ENCODE measurements at places on chromosomes 12 and 14.
A peak's percentile ranks its signal among the peaks of the same experiment; 100 is the strongest.

- no peak for DNase-seq
Observed at GRCh38 chr12:108594-108993, 42.0 kb downstream of the IQSEC3 start.

- no peak for DNase-seq
Observed at GRCh38 chr12:88628856-88629509, 48.7 kb upstream of the KITLG start.

GRCh38 chr12:94320109-94320508 is 139.6 kb downstream of the CEP83 start:
- no peak for DNase-seq

GRCh38 chr12:69087986-69088385 is 151.4 kb upstream of the CPSF6 start:
- DNase-seq = no peak

DNA sequence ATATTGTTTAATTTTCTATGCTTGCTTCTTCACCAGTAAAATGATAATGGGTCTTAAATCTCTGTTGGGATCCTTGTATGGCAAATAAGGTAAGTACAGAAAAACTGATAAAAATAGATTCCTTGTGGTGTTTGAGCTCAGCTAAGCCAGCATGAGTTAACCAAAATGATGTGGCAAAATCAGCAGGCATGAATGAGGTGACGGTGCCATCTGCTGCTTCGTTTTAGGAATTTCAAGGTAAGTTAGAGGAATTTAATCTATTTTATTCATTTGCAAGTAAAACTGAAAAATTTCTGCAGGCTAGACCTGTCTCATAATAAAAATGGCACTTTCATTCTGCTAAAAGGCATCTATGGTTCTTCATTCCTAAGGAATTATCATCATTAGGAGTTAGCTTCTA is 10.0 kb upstream of the CLEC7A start:
- DNase-seq = no peak

DNA sequence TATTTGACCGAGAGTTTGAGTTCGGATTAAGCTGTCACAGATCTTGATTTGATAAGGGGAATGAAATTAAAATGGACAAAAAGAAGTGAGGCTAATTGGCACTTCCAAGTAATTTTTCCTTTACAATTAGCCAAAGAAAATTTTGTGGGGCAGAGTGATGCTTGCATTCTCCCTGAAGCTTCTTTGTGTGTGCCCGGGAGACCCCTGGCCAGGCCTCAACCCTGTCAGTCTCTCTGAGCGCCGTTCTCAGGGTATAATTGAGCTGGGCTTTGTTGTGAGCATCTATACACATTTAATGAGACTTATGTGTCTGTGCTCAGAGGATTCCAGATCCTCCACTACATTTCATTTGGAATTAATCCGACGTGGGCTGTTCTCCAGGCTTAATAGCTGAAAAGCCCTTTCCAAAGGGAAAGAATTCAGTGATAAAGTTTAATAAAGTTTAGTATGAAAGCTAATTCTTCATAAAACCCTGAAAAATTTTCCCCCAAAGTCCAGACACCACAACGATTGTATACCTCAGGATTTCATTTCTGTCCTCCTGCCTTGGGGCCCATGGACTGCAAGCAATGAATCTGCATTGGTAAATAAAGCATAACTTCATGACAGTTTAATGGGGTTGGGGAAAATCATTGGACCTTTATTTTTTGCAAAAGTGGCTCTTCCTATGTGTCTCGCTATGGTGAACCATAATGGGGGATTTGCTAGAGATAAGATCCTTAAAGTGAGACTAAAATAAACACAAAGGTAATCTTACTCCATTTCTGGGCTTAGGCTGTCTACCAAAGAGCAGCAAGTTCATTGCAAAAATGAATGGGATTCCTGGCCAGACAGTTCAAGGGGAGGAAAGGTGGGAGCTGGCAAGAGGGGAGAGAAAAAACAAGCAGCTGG is 292.6 kb downstream of the C12orf75 start:
- no peak for DNase-seq

DNA sequence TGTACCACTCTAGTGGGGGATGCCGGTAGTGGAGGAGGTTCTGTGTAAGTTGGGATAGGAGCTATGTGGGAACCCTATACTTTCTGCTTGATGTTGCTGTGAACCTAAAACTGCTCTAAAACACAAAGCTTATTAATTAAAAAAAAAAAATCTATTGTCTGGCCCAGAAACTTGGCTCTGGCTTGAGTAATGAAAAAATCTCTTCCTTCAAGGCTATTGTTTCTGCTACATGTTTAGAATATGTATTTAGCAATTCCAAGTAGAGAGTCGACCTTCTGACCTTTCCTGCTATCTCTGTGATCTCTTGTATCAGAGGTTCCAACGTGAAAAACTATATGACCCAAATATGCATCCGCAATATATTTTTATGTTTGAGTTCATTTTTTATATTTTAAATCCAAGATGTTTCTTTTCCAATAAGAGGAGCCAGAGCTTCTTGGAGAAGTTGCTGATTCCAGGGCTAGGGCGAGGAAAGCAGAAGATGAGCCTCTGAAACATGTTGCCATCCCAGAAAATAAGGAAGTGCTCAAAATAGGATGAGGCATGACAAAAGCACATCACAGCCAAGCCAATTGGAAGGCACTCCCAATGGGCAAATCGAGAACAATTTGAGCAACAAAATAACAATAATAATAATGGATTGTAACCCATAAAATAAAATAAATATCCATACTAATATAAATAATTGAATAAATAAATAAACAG is 184.6 kb upstream of the TMEM260 start:
- no peak for DNase-seq

GRCh38 chr12:115973968-115974724 is 303.3 kb downstream of the MED13L start:
- no peak for DNase-seq

- no peak for DNase-seq
Observed at GRCh38 chr14:28348797-28349196, 417.8 kb upstream of the FOXG1 start.

DNA sequence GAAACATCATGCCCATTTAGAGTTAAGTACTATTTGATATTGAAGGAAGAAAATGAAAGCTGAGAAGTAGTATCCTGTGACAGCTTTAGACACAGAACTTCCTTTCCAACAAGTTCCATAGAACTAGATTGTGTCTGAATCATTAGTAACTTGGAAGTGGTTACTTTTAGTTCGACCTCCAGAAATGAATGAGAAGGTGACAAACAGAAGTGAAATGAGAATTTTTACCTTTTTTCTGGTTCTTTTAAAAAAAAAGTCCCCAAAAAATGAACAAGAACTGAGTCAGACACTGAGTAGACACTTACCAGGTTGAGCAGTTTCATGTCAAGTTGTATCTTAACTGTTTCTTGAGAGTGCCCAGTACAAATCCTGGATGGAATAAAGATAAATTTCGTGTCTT is 3.0 kb downstream of the ATP6V0A2 start:
- DNase-seq = no peak

GRCh38 chr14:52391881-52392615 is 77.9 kb downstream of the PTGER2 start:
- DNase-seq = no peak

DNA sequence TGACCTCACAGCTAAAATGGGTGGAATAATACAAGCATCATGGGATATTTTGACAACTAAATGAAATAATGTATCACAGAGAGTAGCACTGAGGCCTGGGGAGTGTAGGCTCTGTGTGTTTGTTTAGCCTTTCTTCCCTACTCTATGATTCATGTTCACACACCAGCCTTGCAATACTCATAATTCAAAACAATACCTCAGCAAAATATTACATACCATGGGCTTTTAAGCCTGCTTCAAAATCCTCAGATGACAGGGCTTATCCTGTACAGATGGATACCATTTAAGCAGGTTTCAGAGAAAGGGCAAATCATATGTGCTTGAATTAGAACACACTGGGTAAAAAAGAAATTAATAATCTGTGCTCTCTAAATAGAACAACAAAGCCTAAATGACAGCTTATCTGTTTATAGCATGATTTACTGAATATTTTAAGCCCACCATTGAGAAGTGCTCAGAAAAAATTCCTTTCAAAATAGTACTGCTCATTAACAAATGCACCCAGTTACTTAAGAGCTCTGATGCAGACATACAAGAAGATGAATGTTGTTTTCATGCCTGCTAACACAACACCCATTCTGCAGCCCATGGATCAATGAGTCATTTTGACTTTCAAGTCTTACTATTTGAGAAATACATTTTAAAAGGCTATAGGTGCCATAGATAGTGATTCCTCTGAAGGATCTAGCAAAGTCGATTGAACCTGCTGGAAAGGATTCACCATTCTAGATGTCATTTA is 84.9 kb upstream of the ADAMTS20 start:
- DNase-seq = no peak

DNA sequence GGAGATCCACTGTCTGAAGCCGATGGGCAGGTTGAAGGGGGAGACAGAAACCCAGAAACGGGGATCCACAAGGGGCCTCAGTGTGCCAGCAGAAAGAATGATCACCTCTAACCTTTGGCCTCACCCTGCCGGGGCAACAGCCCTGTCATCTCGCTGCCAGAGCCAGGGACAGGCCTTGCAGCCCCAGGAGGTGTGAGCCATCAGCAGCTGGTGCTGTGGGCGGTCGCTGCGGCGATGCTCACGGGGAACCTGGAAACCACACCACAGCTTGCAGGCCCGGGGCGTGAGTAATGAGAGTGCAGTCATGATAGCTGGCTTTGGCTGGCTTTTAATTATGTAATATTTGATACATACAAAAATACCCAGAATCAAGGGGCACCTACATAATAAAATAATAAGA is 4.7 kb upstream of the TTC7B start:
- peak; percentile 67 for DNase-seq

DNA sequence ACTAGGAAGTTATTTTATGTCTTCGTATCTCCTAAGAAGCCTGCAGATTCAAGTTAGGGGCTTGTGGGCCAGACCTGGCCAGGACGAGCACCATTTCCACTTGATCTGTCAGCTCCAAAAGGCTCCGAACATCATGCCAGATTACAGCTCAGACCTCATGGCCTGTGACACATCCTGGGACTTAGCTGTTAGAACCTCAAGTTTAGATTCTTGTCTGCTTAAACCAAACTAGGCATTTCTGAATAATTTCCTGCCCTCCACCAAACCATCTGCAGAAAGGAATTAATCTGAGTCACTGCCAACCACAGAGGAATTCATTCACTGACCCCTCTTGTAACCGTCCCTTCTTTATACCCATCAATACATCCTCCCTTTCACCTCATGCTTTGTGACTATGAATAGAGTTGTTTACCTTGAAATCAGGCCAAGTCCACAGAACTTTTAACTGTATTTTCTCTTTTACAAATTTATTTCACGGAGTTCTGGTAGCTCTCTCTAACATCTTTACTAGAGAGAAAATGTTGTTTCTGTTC is 120.3 kb downstream of the FBXL14 start:
- DNase-seq = no peak

DNA sequence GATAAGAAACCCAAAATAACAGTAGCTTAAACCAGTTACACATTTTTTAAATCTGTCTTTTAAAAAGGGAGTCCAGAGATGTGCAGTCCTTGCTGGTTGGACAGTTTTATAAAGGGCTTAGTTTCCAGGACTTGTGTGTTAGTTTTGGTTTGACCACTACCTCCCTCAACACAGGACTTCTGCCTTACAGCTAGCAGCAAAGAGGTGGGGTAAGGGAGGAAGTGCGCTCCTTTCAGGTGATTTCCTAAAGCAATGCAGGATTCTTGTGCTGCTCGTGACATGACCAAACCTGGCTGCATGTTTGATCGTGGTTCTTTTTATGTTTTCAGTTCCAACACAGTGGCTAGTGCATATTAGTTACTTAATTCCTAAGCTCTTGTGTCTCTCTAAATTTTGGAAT is 266.2 kb downstream of the TMTC2 start:
- no peak for DNase-seq

DNA sequence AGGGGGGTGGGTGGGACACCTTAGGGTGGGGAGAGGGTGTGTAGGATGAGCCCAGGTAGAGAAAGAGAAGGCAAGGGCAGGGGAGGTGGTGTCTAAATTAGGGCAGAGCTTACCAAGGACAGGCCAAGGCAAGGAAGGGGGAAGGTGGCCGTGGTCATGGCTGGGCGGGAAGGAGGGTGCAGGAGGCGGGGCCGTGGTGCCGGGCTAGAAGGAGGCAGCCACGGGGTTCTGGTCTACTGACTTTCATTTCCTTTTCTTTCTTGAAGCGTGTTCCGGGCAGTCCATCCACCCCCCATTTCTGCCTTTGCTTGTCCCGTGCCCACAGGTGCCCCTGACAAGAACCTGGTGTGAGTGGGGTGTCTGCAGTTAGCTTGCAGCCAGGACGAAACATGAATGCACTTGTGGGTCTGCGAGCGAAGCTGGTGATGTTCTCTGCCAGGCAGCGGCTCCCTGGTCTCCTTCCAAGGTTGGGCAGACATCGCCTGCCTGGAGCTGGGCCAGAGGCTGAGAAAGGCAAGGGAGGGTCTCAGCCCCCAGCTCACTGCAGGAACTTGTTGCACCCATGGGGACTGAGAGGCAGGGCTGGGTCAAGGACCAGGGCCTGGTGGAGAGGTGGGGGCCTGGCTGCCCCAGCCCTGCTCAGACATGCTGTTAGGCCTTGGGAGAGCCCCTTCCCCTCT is 58.2 kb downstream of the KIF26A start:
- no peak for DNase-seq

DNA sequence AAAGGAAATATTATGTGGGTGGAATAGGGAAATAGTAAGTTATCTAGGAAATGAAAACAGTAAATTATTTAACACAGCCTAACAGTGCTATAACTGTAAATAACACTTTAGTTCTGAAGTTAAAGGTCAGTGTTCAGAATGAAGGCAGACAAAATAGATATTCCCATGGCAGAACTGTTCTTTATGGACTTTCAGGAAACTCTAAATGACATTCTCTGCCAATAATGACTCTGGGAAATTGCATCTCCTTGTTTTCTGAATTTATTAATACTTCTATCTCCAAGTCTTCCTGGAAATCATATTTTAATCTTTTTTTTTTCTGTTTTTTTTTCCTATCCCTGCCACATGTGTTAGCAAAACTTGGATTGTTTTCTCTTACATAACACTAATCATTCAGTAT is 101.4 kb downstream of the PDE3A start:
- no peak for DNase-seq

DNA sequence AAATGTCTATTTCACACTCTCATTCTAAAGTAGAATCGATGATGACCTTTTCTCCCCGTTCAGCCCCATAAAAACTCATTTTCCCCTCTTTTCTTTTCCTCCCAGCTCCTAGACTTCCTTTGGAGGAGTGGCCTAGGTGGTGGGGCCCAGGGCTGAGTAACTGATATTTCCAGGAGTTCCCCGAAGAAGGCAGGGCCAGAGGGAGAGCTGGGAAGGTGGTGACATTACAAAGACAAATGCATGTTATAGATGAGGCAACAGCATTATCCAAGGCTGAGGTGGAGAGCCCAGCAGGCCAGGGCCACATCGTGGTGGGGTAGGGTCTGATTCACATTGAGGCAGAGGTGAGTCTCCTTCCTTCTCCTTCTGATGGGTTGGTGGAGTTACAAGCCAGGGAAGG is 22.2 kb upstream of the HDAC7 start:
- no peak for DNase-seq

GRCh38 chr12:51667269-51667668 is 76.2 kb downstream of the SCN8A start:
- DNase-seq = no peak

- no peak for DNase-seq
Observed at GRCh38 chr12:64780531-64781279, 21.5 kb upstream of the GNS start.
